ENCODE measurements at places on chromosomes 2 and 18. TPM values are rescaled to one million over a fixed set of nuclear protein-coding genes. Genes with fewer than 3 reads are reported as not detected.

The LHCGR gene
- not detected for total RNA-seq

The ADGRF3 gene
- not detected for total RNA-seq

The LINC00305 gene
- total RNA-seq = not detected

The UGT1A9 gene
- total RNA-seq = not detected

The MAL gene
- total RNA-seq = not detected

The METAP1D gene
- 9.9 TPM for total RNA-seq

The TTC39C gene
- total RNA-seq = 21.8 TPM

The REG1A gene
- total RNA-seq = 48,012 TPM

DNA sequence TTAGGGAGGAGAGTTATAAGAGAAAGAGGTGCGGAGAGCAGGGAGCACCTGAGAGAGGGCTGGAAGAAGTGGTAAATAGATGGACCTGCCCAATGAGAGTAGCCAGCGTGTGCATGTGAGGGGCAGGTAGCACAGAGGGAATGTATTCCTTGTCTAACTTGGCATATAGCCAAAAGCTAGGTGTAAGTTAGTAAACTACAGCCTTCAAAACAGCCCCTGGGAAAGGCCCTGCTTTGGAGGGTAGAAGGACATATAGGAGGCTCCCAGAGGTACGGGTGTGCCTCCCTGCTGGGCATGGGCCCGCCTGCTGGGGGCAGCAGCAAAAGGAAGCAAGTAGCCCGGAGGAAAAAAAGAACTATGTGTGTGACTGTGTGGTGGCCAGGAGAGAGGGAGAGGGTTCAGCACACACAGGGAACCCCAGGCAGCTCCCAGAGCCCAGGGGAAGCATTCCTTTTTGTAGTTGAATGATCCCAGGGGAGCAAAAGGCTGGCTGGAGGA, 48.0 kb downstream of the TCF7L1 start:
- peaks cover 3% of the 10 kb centered on the region for H3K4me1 ChIP-seq
- no peaks in the 10 kb centered on the region for H3K36me3 ChIP-seq
- no peak for DNase-seq
- H3K4me3 ChIP-seq = no peak overlapping the region
- no peaks in the 10 kb centered on the region for H3K27me3 ChIP-seq

DNA sequence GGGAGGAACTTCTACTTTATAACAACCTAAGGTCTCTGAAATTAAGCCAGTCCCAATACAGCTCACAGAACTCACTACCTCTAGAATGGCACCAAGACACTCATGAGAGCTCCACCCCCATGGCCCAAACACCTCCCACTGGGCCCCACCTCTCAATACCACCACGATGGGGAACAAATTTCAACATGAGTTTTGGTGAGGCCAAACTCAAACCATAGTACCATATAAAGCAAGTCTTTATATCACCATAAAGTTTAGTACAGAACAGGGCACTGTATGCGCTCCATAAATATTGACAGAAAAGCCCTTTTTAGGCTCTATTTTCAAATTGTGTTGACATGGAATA, 3.3 kb downstream of the AFG3L2 start:
- peaks cover 59% of the 10 kb centered on the region for H3K4me1 ChIP-seq
- no peaks in the 10 kb centered on the region for H3K27me3 ChIP-seq
- H3K27ac ChIP-seq = peak overlapping the region; percentile 60
- peaks cover 2% of the 10 kb centered on the region for H3K36me3 ChIP-seq
- H3K4me3 ChIP-seq = no peak overlapping the region

DNA sequence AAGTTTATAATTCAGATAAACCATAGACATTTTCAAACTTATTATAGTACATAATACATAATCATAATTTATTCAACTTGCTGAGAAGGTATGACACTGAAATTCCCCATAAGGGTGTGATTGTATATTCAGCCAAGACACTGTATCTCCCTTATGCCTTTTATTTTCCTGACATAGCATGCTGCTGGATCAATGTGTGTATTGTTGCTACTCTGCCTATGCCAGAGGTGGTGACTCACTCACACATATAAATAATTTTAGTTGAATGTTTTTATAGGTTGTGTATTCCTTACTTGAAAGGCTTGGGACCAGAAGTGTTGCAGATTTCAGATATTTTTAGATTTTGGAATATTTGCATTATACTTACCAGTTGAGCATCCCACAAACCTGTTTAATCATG, 86.8 kb downstream of the VRK2 start:
- H3K36me3 ChIP-seq = no peaks in the 10 kb centered on the region
- DNase-seq = no peak
- H3K4me3 ChIP-seq = no peak overlapping the region
- H3K4me1 ChIP-seq = peaks cover 17% of the 10 kb centered on the region
- no peak overlapping the region for H3K27ac ChIP-seq

GRCh38 chr2:41896186-41896846, 151.5 kb upstream of the PKDCC start:
- no peak for DNase-seq
- H3K4me1 ChIP-seq = no peaks in the 10 kb centered on the region
- no peaks in the 10 kb centered on the region for H3K36me3 ChIP-seq
- H3K27ac ChIP-seq = no peak overlapping the region
- H3K27me3 ChIP-seq = no peaks in the 10 kb centered on the region

GRCh38 chr2:133039531-133039930, 369.5 kb upstream of the LYPD1 start:
- no peaks in the 10 kb centered on the region for H3K36me3 ChIP-seq
- H3K27me3 ChIP-seq = no peaks in the 10 kb centered on the region
- DNase-seq = no peak
- no peak overlapping the region for H3K4me3 ChIP-seq
- no peak overlapping the region for H3K27ac ChIP-seq
- no peaks in the 10 kb centered on the region for H3K4me1 ChIP-seq

- DNase-seq = no peak
- no peaks in the 10 kb centered on the region for H3K27me3 ChIP-seq
- no peaks in the 10 kb centered on the region for H3K4me1 ChIP-seq
- no peak overlapping the region for H3K27ac ChIP-seq
These were observed 199.8 kb downstream of the MYT1L start for GRCh38 chr2:2131075-2131789.

DNA sequence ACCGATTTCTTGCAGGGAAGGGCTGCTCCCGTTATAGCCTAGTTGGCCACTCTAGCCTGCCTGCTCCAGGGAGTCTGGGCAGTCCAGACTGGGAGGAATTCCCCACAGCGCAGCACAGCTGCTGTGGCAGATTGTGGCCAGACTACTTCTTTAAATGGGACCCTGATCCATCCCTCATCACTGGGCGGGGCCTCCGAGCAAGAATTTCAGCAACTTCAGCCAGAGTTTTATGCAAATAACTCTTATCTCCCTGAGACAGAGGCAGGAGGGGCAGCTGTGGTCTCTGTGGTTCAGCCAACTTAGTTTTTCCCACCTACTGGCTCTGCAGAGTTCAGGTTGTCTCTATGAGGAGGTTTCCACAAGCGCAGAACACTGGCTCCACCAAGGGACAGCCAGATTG, 1583.2 kb downstream of the SUCLG1 start:
- H3K36me3 ChIP-seq = no peaks in the 10 kb centered on the region
- H3K27me3 ChIP-seq = no peaks in the 10 kb centered on the region
- H3K4me1 ChIP-seq = no peaks in the 10 kb centered on the region
- no peak overlapping the region for H3K4me3 ChIP-seq
- no peak overlapping the region for H3K27ac ChIP-seq
- DNase-seq = no peak

DNA sequence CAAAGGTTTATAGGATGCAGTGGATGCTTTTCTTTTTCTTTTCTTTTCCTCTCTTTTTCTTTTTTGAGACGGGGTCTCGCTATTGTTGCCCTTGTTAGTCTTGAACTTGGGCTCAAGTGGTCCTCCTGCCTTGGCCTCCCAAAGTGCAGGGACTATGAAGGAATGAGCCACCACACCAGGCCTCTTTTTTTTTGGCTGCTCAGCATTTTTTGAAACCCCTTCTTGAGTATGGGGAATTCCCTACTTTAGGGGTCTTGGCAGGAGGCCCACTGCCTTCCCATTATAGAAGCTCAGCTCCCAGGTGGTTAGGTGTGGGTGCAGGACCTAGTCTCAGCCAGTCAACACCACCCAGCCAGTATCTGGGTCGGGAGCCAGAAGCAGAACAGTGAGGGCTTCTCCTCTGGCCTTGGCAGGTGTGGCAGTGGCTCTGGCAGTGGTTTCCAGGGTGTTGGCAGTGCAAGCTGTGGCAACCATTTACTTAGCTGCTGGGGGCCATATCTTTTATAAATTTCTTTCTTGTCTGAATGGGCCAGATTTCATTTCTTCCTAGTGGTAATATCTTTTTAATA, 51.4 kb upstream of the ACYP2 start:
- no peaks in the 10 kb centered on the region for H3K27me3 ChIP-seq
- no peak overlapping the region for H3K27ac ChIP-seq
- peak; percentile 49 for DNase-seq
- H3K4me1 ChIP-seq = peaks cover 16% of the 10 kb centered on the region

GRCh38 chr2:96198921-96199320, 9.7 kb downstream of the STARD7 start:
- peaks cover 55% of the 10 kb centered on the region for H3K4me1 ChIP-seq
- H3K4me3 ChIP-seq = no peak overlapping the region
- no peak for DNase-seq
- no peak overlapping the region for H3K27ac ChIP-seq
- H3K27me3 ChIP-seq = no peaks in the 10 kb centered on the region

DNA sequence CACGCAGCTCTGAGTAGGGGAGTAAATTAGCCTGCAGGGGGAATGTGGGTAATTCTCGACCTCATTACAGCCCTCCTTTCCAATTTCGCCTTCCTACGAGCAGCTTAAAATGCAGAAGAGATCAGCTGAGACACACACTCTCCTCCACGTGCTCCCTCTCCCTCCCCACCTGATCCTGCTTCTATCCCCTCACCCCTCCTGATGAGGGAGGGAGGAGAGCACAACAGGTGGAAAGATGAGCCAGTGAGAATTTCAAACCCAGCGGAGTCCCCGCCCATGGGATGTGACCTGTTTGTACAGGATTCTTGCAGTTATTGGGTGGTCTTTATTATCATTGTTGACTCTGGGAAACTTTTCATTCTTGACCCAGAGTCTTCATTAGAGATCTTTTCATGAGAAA, 35.5 kb downstream of the DDX18 start:
- no peak for DNase-seq
- no peaks in the 10 kb centered on the region for H3K36me3 ChIP-seq
- H3K4me1 ChIP-seq = no peaks in the 10 kb centered on the region
- H3K27me3 ChIP-seq = no peaks in the 10 kb centered on the region
- H3K4me3 ChIP-seq = no peak overlapping the region

- peaks cover 53% of the 10 kb centered on the region for H3K4me1 ChIP-seq
- peaks cover 57% of the 10 kb centered on the region for H3K27me3 ChIP-seq
- H3K27ac ChIP-seq = no peak overlapping the region
- no peak for DNase-seq
- no peak overlapping the region for H3K4me3 ChIP-seq
These were observed 579 bp upstream of the EMX1 start for GRCh38 chr2:72916743-72917137.

- H3K4me1 ChIP-seq = no peaks in the 10 kb centered on the region
- no peaks in the 10 kb centered on the region for H3K27me3 ChIP-seq
- H3K27ac ChIP-seq = no peak overlapping the region
- no peak for DNase-seq
- H3K36me3 ChIP-seq = no peaks in the 10 kb centered on the region
- H3K4me3 ChIP-seq = no peak overlapping the region
These were observed 12.4 kb upstream of the CCDC88A start for GRCh38 chr2:55431982-55432627.

DNA sequence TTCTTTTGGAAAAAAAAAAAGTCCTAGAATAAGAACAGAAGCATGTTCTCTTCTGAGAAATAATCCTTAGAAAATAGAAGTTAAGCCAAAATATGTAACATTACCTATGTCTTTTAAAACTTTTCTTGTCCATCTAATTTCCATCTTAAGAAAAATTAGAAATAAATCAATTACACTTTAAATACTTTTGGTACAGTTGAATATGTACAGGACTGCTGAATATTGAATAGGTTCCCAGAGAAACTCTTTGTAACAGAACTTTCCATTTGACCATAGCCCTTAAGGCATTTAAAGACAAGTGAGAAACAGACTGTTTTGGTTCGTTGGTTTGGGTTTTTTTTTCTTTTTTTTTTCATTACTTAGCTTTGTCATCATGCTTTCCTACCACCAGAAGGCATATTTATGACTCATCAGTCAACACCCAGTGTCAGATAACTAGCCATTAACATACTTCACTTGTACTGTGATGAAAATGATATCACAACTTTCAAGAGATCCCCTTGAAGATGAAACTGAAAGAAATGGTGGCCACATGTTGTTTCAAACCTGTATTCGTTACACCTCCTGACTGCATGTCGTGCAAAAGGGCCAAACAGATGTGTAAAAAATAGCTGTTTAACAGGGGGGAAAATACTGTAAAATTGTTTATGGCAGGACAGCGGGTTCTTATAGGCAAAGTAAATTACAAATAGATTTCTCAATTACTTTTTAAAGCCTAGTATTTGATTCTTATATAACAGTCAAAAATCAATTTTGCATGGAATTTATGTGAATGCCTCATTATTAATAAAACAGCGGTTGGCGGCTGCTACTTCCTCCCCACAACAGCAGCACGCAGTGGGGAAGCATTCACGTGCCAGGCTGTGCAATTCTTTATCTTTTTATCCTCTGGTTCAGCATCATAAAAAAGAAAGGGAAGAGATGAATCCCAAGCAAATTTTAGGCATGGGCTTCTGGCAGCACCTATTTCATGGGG, 280.7 kb upstream of the HNRNPA3 start:
- DNase-seq = no peak
- no peak overlapping the region for H3K4me3 ChIP-seq
- H3K4me1 ChIP-seq = no peaks in the 10 kb centered on the region
- H3K27me3 ChIP-seq = no peaks in the 10 kb centered on the region
- H3K36me3 ChIP-seq = no peaks in the 10 kb centered on the region

GRCh38 chr18:43805646-43806194, 528.4 kb upstream of the SYT4 start:
- no peaks in the 10 kb centered on the region for H3K4me1 ChIP-seq
- H3K27ac ChIP-seq = no peak overlapping the region
- no peaks in the 10 kb centered on the region for H3K36me3 ChIP-seq
- no peak overlapping the region for H3K4me3 ChIP-seq

- no peak overlapping the region for H3K27ac ChIP-seq
- no peak overlapping the region for H3K4me3 ChIP-seq
- no peaks in the 10 kb centered on the region for H3K4me1 ChIP-seq
- H3K36me3 ChIP-seq = no peaks in the 10 kb centered on the region
- no peaks in the 10 kb centered on the region for H3K27me3 ChIP-seq
These were observed 210.9 kb downstream of the DYM start for GRCh38 chr18:49249521-49249920.

GRCh38 chr2:240292035-240292574, 143.4 kb upstream of the GPC1 start:
- no peaks in the 10 kb centered on the region for H3K4me1 ChIP-seq
- DNase-seq = no peak
- no peaks in the 10 kb centered on the region for H3K36me3 ChIP-seq
- H3K27me3 ChIP-seq = no peaks in the 10 kb centered on the region
- H3K27ac ChIP-seq = no peak overlapping the region

DNA sequence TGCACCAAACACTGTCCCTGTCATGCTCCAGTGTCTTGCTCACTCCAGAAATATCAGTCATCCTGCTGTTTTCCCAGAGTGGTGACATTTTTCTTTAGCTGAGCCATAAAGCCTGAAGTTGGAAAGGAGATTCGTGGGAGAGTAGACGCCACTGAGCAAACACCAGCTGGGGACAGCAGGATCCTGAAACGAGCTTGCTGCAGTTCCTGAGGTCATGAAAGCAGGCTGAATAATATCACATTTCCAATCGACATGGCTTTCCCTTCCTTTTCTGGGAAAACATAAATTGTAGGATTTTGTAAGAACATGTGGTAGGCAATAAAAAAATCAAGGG, 276.4 kb downstream of the CDCA7 start:
- no peak for DNase-seq
- H3K4me1 ChIP-seq = no peaks in the 10 kb centered on the region

Data from body of pancreas (tissue), 4 donors.